ENCODE measurements at places on chromosomes 6 and 20.

DNA sequence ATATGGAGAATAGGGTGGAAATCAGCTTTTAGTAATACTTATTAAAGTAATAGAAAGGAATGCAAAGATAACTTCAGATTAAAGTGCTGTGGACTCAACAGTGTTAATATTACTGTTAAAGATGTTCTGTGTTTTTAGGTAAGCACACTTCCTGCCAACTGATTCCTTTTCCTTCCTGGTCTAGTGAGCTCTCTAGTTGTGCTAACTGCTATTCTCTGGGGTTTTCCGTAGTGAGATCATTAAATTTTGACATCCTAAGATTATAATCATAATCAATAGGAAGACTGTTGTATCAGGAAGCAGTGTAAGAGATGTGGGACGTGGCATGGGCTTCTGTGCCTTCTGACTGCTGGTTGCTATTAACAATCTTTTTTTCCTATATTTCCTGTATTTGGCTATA lies 1.2 kb upstream of the TMEM217 start:
- DNase-seq = no peak

GRCh38 chr6:6724539-6725467 lies 136.3 kb downstream of the LY86 start:
- peak; percentile 86 for DNase-seq

GRCh38 chr6:56848105-56848504 lies 106.8 kb upstream of the BEND6 start:
- no peak for DNase-seq

DNA sequence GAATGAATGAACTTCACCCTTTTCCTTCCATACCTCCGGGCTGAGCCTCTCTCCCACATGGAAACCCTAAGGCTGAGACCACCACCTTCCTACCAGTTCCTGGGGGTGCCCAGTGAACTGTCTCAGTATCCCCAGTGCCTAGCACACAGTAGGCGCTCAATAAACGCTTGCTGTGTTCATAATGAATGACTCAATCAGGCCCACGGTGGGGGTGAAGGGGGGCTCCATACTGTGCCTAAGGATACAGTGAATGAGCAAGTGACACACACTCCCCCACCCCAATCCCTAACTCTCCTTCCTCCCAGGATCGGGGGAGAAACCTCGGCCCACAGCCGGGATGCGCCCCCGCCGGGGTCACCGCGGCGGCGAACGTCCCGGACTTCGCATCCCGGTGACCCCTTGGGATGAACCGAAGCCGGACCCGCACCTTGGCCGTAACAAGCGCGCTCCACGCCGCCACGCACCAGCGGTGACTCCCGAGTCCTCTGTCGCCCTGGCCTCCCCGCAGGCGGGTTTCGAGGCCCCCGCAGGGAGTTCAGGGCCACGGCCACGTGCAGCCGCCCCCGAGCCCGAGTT lies 592 bp downstream of the KCNG1 start:
- DNase-seq = no peak

DNA sequence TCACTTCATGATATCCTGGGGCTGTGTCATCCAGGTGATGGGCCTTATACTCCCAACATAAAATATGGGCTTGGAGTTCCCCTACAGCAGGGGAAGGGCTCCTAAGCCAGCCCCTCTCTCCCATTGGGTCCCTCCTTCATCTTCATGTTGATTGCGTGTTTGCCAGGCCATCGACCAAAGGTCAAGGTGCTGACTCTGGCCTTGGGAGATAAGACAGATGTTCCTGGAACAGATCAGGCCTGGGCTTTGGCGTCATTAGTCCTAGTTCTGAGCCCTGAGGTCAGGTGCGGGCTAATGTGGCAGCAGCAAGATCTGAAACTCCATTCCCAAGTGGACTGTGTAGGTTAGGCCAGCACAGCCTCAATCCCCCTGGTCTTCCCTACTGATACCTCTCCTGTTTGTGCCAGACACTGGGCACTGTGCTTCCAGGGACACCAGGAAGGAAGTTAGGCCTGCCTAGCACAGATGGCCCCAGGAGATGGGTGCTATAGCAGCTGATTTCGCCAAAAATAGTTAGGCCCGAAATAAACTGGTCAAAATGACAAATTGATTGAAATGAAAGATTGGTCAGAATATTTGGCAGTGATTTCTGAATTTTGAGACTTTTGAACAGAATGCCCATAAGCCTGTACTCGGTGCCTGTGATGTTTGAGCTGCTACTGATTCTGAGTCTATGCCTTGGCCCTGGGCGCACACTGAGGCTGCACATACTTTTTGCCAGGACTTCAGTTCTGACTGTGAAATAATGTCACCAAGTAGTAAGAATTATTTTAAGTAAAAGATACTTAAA lies 28.8 kb downstream of the EPB41L1 start:
- DNase-seq = no peak

GRCh38 chr6:12047304-12047703 lies 35.2 kb downstream of the HIVEP1 start:
- no peak for DNase-seq

DNA sequence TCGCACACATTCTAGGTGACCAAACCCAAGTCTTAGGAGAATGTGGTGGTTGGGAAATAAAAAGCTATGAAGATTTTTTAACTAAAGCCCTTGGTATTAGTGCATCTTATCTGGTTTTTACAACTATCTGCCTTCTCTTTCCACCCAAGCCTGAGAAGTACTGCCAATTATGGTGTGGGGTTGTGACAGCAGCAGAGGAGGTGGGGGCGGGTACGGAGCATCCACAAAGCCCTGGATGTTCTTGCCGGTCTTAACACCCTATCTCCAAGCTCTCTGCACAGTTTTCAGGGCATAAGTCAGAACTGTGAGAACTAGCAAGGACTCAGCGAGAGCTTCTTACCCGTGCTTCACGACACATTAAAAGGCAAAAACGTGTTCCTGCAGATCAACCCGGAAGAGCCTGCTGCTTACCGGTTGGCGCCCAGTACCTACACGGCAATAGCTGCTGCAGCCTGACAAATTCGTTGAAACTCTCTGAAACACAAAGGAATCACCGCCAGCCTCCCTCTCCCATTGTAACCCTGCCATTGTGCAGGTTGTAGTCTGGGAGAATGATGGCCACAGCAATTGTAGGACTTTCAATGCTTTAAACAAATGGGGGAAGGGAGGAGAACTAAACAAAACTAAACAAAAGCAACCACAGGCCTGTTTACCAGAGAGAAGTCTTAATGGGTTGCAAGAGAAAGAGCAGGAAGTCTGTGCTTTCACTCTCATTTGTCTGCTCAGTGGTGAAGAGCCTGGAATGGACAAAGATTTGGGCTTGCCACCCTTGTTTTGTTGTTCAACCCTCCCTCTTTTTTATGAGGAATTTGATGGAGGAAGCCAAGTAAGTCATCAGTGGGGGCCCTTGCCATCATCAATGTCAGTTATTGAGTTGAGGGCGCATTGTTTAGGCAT lies 461.0 kb upstream of the JARID2 start:
- no peak for DNase-seq

GRCh38 chr6:102549221-102549874 lies 1155.8 kb downstream of the GRIK2 start:
- no peak for DNase-seq

DNA sequence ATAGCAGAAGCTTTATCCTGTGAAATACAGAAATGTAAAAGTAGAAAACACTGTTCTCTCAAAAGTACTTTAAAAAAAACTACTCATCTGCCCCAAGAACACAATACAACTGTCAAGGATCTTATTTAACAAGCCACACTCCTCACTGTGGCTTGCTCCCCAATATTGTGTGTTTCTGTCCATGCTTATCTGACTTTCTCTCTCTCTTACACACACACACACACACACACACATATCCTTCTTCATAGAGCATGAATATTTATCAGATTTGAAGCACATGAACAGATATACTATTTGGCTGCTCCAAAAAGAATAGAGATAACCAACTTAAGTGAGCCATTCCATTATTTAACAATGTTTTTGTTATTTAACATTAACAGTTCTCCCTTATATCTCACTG lies 3.6 kb upstream of the PHIP start:
- DNase-seq = no peak

DNA sequence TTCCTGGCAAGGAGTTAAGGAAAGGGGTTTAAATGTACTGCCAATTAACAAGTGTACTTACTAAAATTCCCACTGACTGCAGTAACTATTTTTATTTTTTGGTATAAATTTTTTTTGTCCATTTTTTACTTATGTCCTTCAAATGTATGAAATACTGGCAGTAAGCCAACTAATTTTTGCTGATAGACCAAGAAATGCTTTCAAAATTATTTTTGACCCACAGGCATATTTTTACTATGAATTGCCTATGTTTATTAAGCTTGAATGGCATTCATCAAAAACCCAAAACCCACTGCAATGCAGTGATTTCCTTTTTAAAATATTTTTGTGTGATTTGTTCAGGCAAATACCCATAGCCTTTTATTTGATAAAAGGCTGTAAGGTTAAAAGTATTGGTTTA lies 560.1 kb downstream of the UTRN start:
- DNase-seq = no peak

GRCh38 chr20:47776639-47777038 lies 8.6 kb downstream of the SULF2 start:
- no peak for DNase-seq

- DNase-seq = no peak
Observed at GRCh38 chr20:51500936-51501335, 41.6 kb downstream of the NFATC2 start.

GRCh38 chr20:23647346-23647745 lies 9.6 kb upstream of the CST3 start:
- no peak for DNase-seq

GRCh38 chr6:193773-194310 lies 98.4 kb upstream of the DUSP22 start:
- no peak for DNase-seq

- DNase-seq = no peak
Observed at GRCh38 chr6:819122-819521, 126.2 kb upstream of the EXOC2 start.

DNA sequence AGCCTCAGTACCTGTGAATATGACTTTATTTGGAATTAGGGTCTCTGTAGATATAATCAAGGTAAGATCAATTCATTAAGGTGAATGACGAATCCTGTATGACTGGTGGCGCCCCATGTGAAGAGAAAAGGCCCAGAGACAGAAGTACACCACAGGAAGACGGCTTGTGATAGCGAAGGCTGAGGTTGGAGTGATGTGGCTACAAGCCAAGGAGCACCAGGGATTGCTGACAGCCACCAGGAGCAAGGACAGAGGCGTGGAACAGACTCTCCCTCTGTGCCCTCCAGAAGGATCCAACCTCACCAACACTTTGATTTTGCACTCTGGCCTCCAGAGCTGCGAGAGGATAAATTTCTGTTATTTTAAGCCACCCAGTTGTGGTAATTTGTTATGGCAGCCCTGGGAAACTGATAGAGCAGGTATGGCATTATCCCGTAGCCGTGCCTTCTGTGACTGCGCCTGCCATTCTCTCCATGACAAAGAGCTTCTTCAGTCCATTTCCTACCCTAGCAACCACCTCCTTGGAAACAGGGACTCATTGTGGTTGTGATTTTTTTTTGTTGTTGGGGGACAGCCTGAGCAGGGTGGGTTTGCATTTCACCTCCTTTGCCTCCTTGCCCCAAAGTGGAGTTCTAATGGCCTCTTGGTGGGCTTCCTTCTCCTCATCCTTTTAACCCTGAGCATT lies 29.6 kb downstream of the PTK7 start:
- no peak for DNase-seq

- DNase-seq = no peak
Observed at GRCh38 chr20:20216941-20217340, 151.0 kb upstream of the INSM1 start.

GRCh38 chr6:83051377-83052172 lies 14.1 kb downstream of the UBE3D start:
- DNase-seq = no peak

DNA sequence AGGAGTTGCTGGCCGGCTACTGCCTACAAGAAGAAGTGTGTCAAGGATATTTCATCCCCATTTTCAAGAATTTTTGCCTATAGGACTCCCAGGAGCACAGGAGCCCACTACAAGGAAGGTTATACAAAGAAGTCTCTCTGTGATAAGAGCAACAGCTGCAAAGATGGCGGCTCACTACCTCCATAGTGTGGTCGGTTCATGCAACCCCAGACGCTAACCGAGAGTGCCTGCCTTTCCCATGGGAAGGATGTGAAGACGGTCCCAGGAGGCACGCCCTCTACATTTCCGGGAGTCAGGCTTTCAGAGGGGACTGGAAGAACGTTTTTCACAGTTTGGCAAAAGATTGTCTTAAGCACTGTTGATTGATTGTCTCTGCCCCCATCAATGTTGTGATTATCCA lies 816.3 kb downstream of the QKI start:
- no peak for DNase-seq

DNA sequence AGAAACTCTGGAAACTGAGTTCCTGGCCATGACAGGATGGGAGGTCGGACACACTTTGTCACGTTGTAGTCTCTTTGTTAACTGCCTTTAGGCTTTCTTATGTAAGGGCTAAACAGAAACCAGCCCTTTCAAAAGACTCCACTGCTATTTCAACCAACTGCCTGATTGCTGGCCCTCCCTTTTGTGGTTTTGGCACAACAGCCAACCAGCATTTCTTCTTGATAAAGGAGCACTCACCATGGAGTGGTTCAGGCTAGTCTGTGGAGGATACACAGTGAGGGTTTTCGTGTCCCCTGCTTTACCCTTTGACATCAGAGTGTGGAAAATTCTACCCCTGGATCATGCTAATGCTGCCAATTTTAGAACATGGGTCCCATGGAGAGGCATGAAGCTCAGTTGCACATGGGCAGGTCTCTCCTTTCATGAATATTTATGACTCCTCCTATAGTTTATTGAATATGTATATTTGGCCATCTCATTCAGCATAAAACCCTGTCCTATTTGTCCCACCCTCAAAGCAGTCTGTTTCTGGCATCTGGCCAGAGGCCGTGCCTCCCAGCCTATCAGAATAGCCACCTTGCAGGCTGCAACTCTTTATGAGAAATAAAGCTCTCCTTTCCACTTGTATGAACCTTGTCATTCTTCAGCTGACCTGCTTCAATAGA lies 148.3 kb downstream of the HS3ST5 start:
- no peak for DNase-seq

- no peak for DNase-seq
Observed at GRCh38 chr6:40506954-40507353, 80.2 kb downstream of the LRFN2 start.

GRCh38 chr20:44081476-44081875 lies 105.5 kb downstream of the JPH2 start:
- no peak for DNase-seq

DNA sequence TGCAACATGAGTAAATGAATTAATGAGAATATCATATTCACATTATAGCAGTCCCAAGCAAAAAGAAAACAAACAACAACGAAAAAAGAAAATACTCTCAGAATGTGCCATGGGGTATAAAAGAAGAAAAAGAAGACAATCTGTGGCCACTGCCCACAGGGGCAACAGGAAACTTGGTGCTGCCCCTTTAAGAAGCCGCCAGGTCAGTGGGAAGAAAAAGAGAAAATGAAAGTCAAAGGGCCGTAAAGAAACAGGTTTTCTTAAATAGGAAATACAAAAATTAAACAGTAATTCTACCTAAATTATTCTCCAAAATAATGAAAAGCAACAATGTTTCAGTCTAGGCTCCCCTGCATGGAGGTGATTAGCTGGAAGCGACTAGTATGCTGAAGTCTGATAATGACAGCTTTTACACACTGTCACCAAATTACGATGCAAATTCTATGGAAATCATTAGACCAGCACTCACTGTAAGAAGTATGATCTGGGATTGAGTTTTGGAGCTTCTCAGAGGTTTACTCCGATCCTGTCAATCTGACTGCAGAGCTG lies 23.6 kb downstream of the GMDS start:
- DNase-seq = no peak

All from right hindlimb (tissue), 1 donor.